Neural progenitor cell (in vitro differentiated cells): ENCODE measurements at places on chromosomes 1 and 21.

DNA sequence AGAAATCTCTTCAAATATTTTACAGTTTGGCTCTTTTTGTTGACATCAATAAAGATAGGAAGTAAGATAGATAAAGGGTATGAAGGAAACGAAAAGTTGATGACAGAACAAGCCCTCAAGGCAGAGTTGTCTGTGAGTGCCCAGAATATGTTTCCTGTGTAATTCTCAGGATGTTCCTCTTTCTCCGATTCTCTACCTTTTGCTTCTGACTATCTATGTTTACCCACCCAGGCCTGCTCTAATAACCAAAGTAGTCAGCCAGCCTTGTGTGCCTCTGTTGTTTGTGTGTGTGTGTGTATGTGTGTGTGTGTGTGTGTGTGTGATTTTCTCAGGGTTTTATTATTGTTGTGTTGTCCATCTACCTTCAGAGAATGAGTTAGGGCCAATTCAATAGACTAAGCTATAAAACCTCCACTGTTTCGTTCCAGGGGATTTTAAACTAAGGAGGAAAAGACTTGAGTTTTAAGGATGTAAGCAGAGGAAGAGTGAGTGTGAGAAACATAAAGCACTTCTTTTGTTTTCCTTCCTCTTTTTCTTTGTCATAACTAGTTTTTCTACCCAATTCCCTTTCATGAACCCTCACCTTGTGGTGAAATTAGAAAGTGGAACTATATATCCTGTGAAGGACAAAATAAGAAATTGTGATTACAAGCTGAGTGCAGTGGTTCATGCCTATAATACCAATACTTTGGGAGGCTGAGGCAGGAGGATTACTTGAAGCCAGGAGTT, 627.4 kb upstream of the NR5A2 start:
- DNase-seq: no peak
- H3K36me3 ChIP-seq: no peaks in the 10 kb centered on the region
- H3K4me1 ChIP-seq: no peaks in the 10 kb centered on the region
- H3K27ac ChIP-seq: no peak overlapping the region
- no peak overlapping the region for H3K4me3 ChIP-seq

DNA sequence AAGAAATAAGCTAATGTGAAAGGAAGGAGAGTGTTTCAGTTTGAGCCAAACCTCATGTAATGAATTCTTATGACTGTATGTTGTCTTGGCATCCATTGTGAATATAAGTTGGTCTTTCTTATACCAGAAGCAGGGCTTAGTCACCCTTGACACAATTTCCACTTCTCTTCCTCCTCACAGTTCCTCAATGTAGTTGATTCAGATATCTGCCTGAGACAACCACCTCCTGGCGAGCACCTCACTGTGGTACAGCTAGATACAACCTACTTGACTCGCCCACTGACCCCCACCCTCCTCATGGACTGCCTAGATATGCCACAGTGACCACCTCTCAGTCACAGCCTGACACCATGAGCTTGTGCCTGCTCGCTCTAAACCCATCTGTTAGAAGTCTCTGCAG, 45.6 kb downstream of the KYAT3 start:
- no peak overlapping the region for H3K27ac ChIP-seq
- no peak for DNase-seq
- no peak overlapping the region for H3K4me3 ChIP-seq
- H3K4me1 ChIP-seq: no peaks in the 10 kb centered on the region
- H3K36me3 ChIP-seq: peaks cover 15% of the 10 kb centered on the region
- H3K27me3 ChIP-seq: no peaks in the 10 kb centered on the region

DNA sequence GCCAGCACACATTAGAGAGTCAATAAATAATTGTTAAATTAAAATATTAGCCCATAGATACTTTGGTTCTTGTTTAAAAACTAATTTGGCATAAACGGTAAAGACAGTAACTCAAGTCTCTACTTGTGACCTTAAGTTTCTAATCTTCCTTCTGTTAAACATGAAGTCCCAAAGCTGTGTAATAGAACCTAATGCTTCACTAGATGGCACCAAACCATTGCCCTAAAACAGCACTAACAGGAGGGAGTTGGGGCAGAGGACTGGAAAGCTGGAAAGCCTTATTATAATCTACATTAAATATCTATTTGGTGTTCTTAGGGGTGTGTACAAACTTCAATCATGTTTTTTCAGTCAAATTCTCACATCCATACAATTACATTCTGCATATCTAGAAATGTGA, 176.7 kb downstream of the OLFM3 start:
- no peak overlapping the region for H3K4me3 ChIP-seq
- DNase-seq: peak; percentile 72
- H3K4me1 ChIP-seq: no peaks in the 10 kb centered on the region

DNA sequence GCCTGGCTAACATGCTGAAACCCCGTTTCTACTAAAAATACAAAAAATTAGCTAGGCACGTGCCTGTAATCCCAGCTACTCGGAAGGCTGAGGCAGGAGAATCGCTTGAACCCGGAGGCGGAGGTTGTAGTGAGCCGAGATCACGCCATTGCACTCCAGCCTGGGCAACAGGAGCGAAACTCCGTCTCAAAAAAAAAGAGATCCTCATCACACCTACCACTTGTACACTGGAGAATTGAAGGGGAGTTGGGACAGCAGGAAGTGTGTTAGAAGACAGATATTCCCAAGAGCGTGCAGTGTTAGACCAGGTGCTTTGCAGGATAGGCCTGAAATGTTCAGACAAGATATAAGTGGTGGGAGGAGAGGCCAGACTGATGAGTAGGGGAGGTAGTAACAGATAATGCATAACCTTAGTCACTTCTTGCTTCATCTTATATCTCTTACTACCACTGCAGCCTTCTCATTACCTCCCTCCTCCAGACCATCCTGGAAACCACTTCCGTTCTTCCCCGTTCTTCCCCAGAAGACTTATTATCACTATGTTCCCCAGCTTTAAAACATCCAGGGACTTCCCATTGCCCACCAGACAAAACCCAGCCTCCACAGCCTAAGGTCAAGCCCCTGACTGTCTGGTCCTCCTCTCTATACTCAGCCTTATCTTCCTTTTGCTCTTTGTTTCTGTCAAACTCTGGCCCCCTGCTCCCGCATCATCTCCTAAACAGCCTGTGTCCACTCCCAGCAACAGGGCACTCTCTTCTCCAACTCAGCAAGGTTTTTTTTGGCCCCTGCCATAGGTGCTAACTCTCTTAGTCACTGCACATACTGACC, 21.3 kb downstream of the FAM20B start:
- no peaks in the 10 kb centered on the region for H3K27me3 ChIP-seq
- H3K4me3 ChIP-seq: no peak overlapping the region
- no peaks in the 10 kb centered on the region for H3K4me1 ChIP-seq
- no peak for DNase-seq

- H3K4me3 ChIP-seq: peak overlapping the region; percentile 51
- H3K36me3 ChIP-seq: no peaks in the 10 kb centered on the region
- H3K27ac ChIP-seq: no peak overlapping the region
- H3K27me3 ChIP-seq: peaks cover 74% of the 10 kb centered on the region
- DNase-seq: no peak
Measured at GRCh38 chr1:38803647-38804046, 55.9 kb downstream of the RRAGC start.
